Naive thymus-derived CD4-positive, alpha-beta T cell (primary cell): ENCODE measurements at places on chromosomes 1 and 21. TPM values are rescaled to one million over a fixed set of nuclear protein-coding genes. Genes with fewer than 3 reads are reported as not detected.

The MR1 gene
- total RNA-seq: 29.7 TPM

The NFIA gene
- total RNA-seq: 5.5 TPM

The HAO2 gene
- total RNA-seq: not detected

The AMY1C gene
- not detected in 2 replicates for total RNA-seq

The CACNA1S gene
- not detected for total RNA-seq

The SPRR2A gene
- not detected for total RNA-seq

- no peak within 1 kb of the TSS for H3K4me3 ChIP-seq
- no peaks in the 10 kb centered on the region for H3K4me1 ChIP-seq
- no peaks in the 10 kb centered on the region for H3K27me3 ChIP-seq
- H3K27ac ChIP-seq: no peak within 1 kb of the TSS
- H3K36me3 ChIP-seq: no peaks in the 10 kb centered on the region
Measured at GRCh38 chr1:157993147-157993917, at the start of gene KIRREL1. Gene KIRREL1 (plus strand): TSS chr1:157993645. CDS start chr1:157993677, 32 bp downstream.

DNA sequence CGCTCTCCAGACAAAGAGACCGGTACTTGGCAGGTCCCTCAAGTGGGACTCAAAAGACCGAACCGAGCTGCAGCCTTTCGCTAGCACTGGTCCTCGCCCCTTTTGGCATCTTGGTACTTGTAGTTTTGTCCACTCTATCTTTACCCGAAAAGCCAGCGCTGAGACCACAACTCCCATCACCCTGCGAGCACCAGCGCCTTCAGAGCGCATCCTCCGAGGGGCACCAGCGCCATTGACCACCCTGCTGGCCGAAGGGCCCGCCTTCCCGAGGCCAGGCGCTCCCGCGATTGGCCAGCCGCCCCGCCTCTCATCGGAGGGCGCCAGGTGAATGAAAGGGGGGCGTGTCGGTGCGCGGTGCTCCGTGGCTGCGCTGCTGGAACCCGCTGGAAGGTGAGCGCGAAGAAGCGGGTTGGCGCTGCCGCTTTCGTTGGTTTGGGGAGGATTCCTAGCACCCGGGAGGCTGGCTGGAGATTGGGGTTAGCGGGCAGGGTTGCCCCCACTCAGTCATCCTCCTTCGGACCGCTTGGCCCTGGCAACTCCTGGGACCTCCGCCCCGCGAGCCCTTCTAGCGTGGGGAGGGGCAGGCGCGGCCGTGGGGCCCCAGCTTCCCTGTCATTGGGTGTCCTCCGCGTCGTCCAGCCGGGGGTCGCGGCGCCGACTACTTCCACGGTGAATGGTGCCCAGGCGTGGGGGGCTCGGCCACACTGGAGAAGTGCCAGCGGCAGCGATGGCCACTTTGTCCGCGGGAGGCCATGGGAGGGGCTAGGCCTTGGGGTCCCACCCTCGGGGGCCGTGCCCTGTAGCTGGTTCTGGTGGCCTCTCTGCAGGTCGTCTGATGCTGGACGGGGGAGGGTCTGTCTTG lies at the start of gene ZBTB8B:
TSS of gene ZBTB8B (plus strand) at position 357 of the 862 bp plus-strand sequence. CDS start 5,553 bp downstream, outside the sequence.
- no peaks in the 10 kb centered on the region for H3K27me3 ChIP-seq
- DNase-seq: peak; percentile 20
- H3K27ac ChIP-seq: no peak within 1 kb of the TSS
- H3K4me1 ChIP-seq: peaks cover 8% of the 10 kb centered on the region
- no peaks in the 10 kb centered on the region for H3K36me3 ChIP-seq

DNA sequence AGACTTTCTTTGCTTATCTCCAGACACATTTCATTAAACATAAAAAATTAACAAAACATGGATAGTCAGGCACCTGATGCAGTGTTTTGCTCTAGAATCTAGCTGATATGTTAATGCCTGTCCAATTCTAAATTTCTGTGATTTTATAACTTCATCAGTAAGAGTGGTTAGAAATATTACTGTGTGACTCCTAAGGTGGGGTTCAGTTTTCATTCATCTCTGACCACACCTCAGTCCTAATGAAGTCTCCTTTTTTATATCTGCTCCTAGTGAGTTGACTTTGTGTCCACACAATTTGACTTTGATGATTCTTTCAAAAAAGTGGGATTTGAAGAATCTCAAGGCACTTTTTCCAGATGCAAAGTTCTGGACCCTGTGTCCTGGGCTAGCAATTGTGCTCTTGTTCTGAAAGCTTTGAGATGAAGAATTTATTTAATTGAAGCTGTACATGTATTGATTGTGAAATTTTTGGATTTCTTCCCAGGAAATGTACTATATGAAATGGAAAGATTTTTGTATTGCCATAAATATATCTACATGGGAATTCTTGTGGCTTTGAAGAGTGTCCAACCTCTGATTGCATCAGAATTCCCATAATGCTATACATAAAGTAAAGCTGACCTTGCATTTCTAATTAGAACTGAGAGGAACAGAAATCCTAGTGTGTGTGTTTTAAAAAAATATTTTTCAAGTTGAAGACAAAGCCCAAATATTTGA lies 111.2 kb downstream of the GIPC2 start:
- no peak for DNase-seq
- no peaks in the 10 kb centered on the region for H3K36me3 ChIP-seq
- H3K4me1 ChIP-seq: no peaks in the 10 kb centered on the region
- no peak overlapping the region for H3K27ac ChIP-seq
- H3K4me3 ChIP-seq: no peak overlapping the region
- H3K27me3 ChIP-seq: no peaks in the 10 kb centered on the region

GRCh38 chr1:233723387-233723786 lies 109.5 kb downstream of the KCNK1 start:
- no peak for DNase-seq
- H3K27me3 ChIP-seq: no peaks in the 10 kb centered on the region
- H3K27ac ChIP-seq: no peak overlapping the region
- H3K4me3 ChIP-seq: no peak overlapping the region
- H3K4me1 ChIP-seq: no peaks in the 10 kb centered on the region

DNA sequence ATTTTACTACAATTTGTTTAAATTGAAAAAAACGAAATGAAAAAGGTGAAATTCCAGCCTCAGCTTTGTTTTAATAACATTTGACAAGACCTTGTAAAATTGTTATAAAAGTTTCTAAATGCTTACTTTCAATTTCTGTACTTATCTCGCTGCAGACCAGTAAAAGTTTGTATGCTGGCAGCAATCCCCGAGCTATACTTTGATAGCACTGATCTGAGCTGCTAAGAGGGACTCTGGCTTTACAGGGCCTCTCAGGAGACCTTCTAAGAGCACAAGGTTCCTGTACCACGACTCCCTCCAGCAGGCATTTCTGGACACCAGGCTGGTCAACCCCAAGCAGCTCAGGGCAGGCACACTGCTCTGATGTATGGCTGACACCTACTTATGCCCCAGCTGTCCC lies 13.1 kb downstream of the STMN1 start:
- peaks cover under 1% of the 10 kb centered on the region for H3K36me3 ChIP-seq
- DNase-seq: no peak
- no peaks in the 10 kb centered on the region for H3K4me1 ChIP-seq
- H3K4me3 ChIP-seq: no peak overlapping the region
- no peak overlapping the region for H3K27ac ChIP-seq

- H3K27ac ChIP-seq: no peak overlapping the region
- no peak for DNase-seq
- H3K4me3 ChIP-seq: no peak overlapping the region
- H3K4me1 ChIP-seq: no peaks in the 10 kb centered on the region
- no peaks in the 10 kb centered on the region for H3K36me3 ChIP-seq
Measured at GRCh38 chr1:71210718-71211117, 129.9 kb upstream of the ZRANB2 start.

GRCh38 chr1:22045604-22046228 lies 6.8 kb upstream of the CDC42 start:
- no peak overlapping the region for H3K4me3 ChIP-seq
- H3K27me3 ChIP-seq: no peaks in the 10 kb centered on the region
- H3K4me1 ChIP-seq: peaks cover 48% of the 10 kb centered on the region
- no peak overlapping the region for H3K27ac ChIP-seq
- DNase-seq: no peak
- H3K36me3 ChIP-seq: no peaks in the 10 kb centered on the region

- H3K27me3 ChIP-seq: no peaks in the 10 kb centered on the region
- H3K36me3 ChIP-seq: no peaks in the 10 kb centered on the region
- no peak overlapping the region for H3K4me3 ChIP-seq
- no peak overlapping the region for H3K27ac ChIP-seq
- H3K4me1 ChIP-seq: no peaks in the 10 kb centered on the region
Measured at GRCh38 chr1:234504969-234505768, 26.2 kb upstream of the TARBP1 start.

GRCh38 chr1:11860083-11860482 lies 1.3 kb upstream of the NPPB start:
- no peak overlapping the region for H3K4me3 ChIP-seq
- DNase-seq: no peak
- no peaks in the 10 kb centered on the region for H3K36me3 ChIP-seq
- no peaks in the 10 kb centered on the region for H3K4me1 ChIP-seq
- H3K27ac ChIP-seq: no peak overlapping the region

DNA sequence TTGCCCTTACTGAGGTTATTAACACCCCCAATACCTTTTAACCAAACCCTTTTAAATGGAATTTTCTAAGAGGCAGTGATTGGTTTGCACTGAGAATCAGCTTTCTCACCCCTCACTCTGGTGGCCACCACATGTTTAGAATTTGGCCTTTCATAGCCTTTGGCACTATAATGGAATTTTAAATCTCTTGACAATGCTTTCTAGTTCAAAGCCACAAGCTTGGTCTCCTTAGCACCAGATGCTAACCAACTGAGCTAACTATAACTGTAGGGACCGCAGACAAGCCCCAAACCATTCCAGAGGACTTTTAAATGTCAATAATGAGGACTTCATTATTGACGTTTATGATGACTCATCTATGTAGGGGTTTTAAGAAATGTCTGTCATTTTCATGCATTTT lies 238.7 kb upstream of the SNX7 start:
- no peaks in the 10 kb centered on the region for H3K36me3 ChIP-seq
- no peak for DNase-seq
- no peak overlapping the region for H3K4me3 ChIP-seq
- H3K27me3 ChIP-seq: no peaks in the 10 kb centered on the region
- no peak overlapping the region for H3K27ac ChIP-seq

DNA sequence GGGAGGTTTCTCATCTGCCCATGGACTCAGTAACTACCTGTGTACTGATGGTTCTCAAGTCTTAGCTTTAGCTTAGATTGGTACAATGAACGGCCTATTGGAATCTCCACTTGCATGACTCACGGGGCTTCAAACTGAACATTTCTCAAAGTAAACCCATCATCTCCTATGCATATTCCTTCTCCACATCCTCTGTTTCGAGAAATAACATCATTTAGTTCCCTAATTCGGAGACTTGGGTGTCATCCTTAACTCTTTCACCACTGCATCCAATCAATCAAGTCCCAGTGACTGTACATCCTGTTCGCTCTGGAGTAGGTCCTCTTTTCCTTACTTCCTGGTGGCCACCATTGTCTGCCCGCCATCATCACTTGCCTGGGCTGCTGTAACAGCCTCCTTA lies 55.8 kb downstream of the LGR6 start:
- no peak overlapping the region for H3K27ac ChIP-seq
- DNase-seq: no peak
- H3K4me3 ChIP-seq: no peak overlapping the region

- H3K36me3 ChIP-seq: no peaks in the 10 kb centered on the region
- H3K27me3 ChIP-seq: no peaks in the 10 kb centered on the region
Measured at GRCh38 chr1:39683591-39684312, 7.5 kb downstream of the HPCAL4 start.

GRCh38 chr1:156760092-156760795 lies 7.1 kb upstream of the PRCC start:
- H3K4me3 ChIP-seq: no peak overlapping the region
- no peaks in the 10 kb centered on the region for H3K27me3 ChIP-seq
- no peaks in the 10 kb centered on the region for H3K36me3 ChIP-seq
- no peaks in the 10 kb centered on the region for H3K4me1 ChIP-seq
- H3K27ac ChIP-seq: no peak overlapping the region

GRCh38 chr1:107141491-107142126 lies 770 bp downstream of the NTNG1 start:
- DNase-seq: no peak
- peaks cover 2% of the 10 kb centered on the region for H3K27me3 ChIP-seq
- H3K4me1 ChIP-seq: peaks cover 3% of the 10 kb centered on the region

- no peak overlapping the region for H3K27ac ChIP-seq
- no peak overlapping the region for H3K4me3 ChIP-seq
- DNase-seq: no peak
- H3K27me3 ChIP-seq: no peaks in the 10 kb centered on the region
- H3K36me3 ChIP-seq: no peaks in the 10 kb centered on the region
Measured at GRCh38 chr1:30856260-30856790, 52.2 kb downstream of the SDC3 start.

DNA sequence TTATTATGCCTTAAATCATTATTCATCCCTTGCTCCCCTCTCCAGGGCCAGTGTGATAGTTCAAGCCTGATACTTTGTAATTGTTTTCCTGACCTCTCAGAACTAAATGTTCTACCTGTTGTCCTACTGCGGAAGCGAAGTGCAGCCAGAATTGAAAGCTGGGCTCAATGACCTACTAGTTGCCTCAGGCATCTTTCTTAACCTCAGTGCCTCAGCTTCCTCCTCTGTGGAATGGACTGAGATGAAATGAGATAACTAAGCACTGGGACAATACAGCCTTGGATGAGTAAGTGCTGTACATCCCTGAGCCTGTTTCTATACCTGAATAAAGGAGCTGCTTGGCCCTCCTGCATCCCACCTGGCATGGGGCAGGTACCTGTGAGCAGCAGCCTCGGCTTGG lies 26.4 kb downstream of the COL16A1 start:
- no peak for DNase-seq
- H3K27me3 ChIP-seq: no peaks in the 10 kb centered on the region
- no peaks in the 10 kb centered on the region for H3K4me1 ChIP-seq
- no peaks in the 10 kb centered on the region for H3K36me3 ChIP-seq
- no peak overlapping the region for H3K4me3 ChIP-seq

DNA sequence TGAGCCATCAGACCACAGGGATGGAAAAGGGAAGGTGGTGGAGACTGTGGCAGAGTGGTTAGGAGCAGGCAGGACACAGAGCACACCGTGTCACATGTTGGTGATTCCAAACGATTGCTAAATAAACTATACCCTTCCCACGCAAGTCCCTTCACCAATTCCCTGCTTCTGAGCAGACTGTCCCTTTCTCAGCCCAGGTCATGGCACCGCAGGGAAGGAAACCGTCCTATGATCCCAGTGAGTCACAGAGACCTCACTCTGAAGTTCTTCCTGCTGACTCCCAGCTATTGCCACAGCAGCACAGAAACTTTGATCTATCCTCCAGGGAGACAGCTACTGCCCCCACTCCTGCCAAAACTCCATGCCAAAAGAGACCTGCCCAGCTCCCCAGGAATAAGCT lies 19.2 kb downstream of the RIMS3 start:
- H3K27me3 ChIP-seq: no peaks in the 10 kb centered on the region
- no peak overlapping the region for H3K27ac ChIP-seq
- no peaks in the 10 kb centered on the region for H3K36me3 ChIP-seq
- H3K4me1 ChIP-seq: no peaks in the 10 kb centered on the region
- H3K4me3 ChIP-seq: no peak overlapping the region
- no peak for DNase-seq

DNA sequence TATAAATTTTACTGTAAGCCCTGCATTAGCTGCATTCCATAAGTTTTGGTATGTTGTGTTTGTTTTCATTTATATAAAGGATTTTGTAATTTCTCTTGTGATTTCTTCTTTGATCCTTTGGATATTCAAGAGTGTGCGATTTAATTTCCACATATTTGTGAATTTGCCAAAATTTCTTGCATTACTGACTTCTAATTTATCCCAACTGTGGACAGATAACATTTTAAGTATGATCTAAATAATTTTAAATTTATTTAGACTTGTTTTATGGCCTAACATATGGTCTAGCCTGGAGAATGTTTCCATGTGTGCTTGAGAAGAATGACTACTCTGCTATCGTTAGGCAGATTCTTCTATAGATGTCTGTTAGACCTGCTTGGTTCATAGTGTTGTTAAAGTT lies 23.2 kb downstream of the RPE65 start:
- H3K4me3 ChIP-seq: no peak overlapping the region
- no peak overlapping the region for H3K27ac ChIP-seq
- H3K4me1 ChIP-seq: no peaks in the 10 kb centered on the region
- H3K27me3 ChIP-seq: peaks cover 3% of the 10 kb centered on the region
